Amniotic epithelial cell (primary cell): ENCODE measurements at places on chromosomes 3 and 15.

- DNase-seq = peak; percentile 95
Observed at GRCh38 chr3:138082085-138082991, 33.1 kb downstream of the DZIP1L start.

DNA sequence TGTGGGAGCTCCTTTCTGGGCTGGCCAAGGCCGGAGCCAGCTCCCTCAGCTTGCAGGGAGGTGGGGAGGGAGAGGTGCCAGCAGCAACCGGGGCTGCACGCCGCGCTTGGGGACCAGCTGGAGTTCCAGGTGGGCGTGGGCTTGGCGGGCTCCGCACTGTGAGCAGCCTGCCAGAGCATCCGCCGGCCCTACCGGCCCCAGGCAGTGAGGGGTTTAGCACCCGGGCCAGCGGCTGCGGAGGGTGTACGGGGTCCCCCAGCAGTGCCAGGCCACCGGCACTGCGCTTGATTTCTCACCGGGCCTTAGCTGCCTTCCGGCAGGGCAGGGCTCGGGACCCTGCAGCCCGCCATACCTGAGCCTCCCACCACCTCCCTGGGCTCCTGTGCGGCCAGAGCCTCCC lies 651.0 kb upstream of the ARPP21 start:
- DNase-seq = no peak

- no peak for DNase-seq
Observed at GRCh38 chr3:23241256-23241655, 38.1 kb downstream of the UBE2E2 start.

DNA sequence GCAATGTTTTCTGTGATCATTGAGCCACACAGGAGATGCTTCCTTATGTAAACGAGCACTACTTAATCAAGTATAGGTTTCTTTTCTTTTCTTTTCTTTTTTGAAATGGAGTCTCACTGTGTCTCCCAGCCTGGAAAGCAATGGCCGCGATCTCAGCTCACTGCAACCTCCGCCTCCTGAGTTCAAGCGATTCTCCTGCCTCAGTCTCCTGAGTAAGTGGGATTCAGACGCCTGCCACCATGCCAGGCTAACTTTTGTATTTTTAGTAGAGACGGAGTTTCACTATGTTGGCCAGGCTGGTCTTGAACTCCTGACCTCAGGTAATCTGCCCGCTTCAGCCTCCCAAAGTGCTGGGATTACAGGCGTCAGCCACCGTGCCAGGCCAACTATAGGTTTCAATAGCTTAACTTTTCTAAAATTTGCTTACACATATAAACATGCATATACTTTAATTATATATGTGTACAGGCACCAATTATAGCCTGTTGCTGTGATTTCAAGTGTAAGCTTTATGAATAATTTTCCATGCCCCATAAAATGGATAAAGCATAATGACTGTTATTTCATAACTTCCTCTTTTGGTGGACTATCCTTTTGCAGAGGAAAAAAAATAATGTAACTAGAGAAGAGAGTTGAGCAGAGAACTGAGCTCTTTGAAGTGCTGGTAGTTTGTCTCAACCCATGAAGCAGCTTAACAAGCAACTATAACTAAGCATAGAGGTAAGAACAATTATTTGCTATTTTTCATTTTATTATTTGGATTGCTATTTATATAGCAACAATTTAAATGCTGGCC lies 24.8 kb upstream of the MBNL1 start:
- DNase-seq = no peak

GRCh38 chr15:29835301-29835700 lies 13.0 kb upstream of the TJP1 start:
- no peak for DNase-seq

DNA sequence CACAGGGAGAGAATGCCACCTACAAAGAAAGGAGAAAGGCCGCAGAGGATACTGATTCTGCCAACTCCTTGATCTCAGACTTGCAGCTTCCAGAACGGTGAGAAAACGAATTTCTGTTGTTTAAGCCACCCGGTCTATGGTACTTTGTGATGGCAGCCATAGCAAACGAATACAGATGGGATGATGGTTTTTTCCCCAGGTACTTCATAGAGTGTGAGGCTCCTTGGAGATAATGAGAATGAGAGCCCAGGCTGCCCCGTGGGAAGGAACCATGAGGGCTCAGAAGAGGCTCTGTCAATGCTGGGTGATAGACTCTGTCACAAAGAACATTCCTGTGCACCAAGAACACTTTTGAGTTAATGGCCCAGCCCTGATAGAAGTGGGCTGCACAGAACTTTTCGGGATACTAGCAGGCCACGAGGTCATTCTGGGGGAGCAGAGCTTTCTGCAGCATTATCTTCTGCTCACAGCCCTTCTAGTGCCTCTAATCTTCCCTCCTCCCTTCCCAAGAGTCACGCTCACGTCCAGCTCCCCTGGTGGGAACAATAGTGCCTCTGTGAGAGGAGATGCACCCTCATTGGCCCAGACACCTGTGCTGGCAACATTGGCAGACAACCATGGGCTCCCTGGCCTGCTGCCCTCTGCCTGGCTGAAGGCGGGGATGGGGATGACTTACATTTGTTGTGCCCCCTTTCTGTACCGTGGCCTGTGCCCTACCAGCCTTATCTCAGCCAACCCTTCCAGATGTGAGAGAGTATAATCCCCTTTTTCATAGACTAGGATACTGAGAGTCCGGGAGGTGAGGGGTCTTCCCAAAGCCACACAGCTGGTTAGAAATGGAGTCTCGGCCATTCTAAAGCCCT lies 5.2 kb upstream of the RLBP1 start:
- no peak for DNase-seq

- DNase-seq = no peak
Observed at GRCh38 chr3:171741377-171741776, 68.9 kb downstream of the PLD1 start.

- no peak for DNase-seq
Observed at GRCh38 chr3:177144922-177145321, 52.4 kb downstream of the TBL1XR1 start.
